Large intestine (tissue), 12 donors: ENCODE measurements at places on chromosomes 12 and 14. TPM values are rescaled to one million over a fixed set of nuclear protein-coding genes. Genes with fewer than 3 reads are reported as not detected.

GRCh38 chr12:90543841-90544240 lies 411.1 kb downstream of the CCER1 start:
- DNase-seq = no peak

- DNase-seq = no peak
Observed at GRCh38 chr12:85711735-85712390, 124.3 kb downstream of the RASSF9 start.

Gene FBXW8
- 13.1 TPM for polyA plus RNA-seq

Gene SYNDIG1L
- 0.10 TPM for polyA plus RNA-seq

DNA sequence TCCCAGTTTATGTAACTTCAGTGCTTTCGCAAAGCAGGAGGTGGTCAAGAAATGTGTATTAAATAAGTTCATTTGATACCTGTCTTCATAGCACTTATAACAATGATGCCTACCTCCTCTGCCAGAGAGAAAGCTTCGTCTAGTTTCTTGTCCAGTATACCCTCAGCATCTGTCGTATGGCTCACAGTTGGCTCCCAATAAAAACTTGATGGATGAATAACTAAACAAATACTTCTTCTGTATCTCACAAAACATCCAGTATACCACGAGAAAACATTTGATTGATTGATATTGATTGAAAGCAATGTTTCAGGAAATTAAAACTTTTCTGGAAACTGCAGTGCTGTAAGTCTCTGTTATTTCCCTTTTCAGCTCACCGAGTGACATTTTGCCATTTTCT lies 26.9 kb upstream of the PTGDR start:
- DNase-seq = no peak

DNA sequence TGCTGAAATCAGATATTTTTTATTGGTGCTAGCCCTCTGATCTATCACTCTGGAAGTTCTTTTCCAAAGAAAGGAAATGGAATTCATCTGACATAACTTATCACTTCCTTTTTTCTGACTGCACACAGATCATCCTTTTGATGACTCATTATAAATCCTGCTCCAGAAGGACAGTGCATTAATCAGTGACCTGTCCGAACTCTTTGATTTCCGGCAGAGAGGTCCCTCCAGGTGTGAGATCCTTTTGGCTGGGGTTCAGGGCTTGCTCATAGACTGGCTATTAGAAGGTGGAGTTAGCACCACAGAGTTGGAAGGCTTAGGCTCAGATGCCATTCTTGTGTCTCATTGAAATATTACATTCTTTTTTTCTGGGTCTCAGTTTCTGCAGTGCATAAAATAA lies 328.2 kb downstream of the ZFP36L1 start:
- DNase-seq = no peak

Gene FOS
- polyA plus RNA-seq = 1,610 TPM

Gene OR6C65
- not detected for polyA plus RNA-seq

DNA sequence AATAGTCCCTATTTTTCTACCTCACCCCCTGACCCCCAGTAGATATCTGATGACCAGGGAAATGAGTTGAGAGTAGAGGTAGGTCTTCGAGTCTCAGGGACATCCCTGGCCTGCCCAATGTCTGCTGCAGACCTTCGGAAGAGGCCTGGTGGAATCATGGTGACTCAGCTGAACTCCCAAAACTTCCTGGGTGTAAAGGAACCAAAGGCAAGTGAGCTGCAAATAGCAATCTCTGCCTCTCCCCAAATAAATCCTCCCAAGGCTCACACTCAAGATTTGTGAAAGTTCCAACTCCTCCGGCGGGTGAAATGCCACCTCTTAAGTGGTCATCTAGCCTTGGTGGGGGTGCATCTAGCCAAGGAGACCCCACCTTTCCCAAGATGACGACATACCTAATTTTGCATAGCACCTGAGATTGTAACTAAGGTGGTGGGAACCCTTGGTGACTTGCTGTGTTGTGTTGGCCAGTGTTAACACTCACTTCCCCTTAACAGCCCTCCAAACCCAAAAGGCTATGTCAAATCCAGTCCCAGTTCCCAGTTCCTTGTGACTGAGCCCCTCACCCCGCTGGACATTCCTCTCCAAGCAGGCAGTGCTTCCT lies 6.3 kb downstream of the ZFP36L1 start:
- peak; percentile 71 for DNase-seq
